ENCODE measurements at places on chromosomes 3 and 15. TPM values are rescaled to one million over a fixed set of nuclear protein-coding genes. Genes with fewer than 3 reads are reported as not detected.

- H3K27ac ChIP-seq, result peak overlapping the region; percentile 81
- H3K27me3 ChIP-seq, result no peaks in the 10 kb centered on the region
- peak overlapping the region; percentile 77 for H3K4me3 ChIP-seq
- DNase-seq, result peak; percentile 33
Measured at GRCh38 chr3:141489203-141489602, 2.4 kb downstream of the RASA2 start.

- peaks cover 4% of the 10 kb centered on the region for H3K36me3 ChIP-seq
- no peak for DNase-seq
- H3K4me3 ChIP-seq, result no peak overlapping the region
- H3K4me1 ChIP-seq, result peaks cover 13% of the 10 kb centered on the region
- H3K27me3 ChIP-seq, result peaks cover 12% of the 10 kb centered on the region
Measured at GRCh38 chr15:40087991-40088928, 20.4 kb downstream of the BMF start.

The ZNF619 gene
- 7.0 TPM for total RNA-seq

The NXPE3 gene
- 12.8 TPM for total RNA-seq

Measured in activated CD4-positive, alpha-beta T cell treated with anti-CD3 and anti-CD28 coated beads for 36 hours (primary cell).